ENCODE measurements at places on chromosomes 16 and 17.
A peak's percentile ranks its signal among the peaks of the same experiment; 100 is the strongest.

DNA sequence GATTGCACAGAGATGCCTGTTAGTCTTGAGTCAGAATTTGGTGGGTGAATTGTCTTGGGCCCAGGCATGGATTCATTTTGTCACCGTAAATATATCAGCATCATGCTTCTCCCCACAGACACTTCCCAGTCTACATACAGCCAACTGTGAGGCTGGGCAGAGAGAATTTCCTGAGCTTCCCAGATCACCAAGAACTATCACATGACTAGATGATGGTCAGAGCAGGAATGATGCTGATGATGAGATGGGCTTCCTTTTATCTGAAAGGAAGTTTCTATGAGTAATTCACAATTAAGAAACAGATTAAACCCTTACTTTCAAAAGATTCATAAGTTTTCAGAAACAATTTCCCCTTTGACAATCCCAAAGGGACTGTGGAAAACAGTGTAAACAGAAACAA, 323 bp upstream of the KRTAP9-9 start:
- no peak for DNase-seq

DNA sequence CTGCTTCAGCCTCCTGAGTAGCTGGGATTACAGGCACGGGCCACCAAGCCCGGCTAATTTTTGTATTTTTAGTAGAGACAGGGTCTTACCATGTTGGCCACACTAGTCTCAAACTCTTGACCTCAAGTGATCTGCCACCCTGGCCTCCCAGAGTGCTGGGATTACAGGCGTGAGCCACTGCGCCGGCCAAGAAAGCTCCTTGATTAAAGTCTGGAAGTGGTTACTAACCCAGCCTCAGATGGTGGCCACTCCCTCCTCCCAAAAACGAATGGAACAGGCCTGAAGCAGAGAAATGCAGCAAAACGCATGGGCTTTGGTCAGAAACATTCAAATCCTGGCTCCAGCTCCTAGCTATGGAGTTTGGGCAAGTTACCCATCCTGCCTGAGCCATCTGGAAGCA, 11.3 kb downstream of the FKBP10 start:
- no peak for DNase-seq

GRCh38 chr17:34709158-34709754, 129.9 kb downstream of the TMEM132E start:
- no peak for DNase-seq

GRCh38 chr16:47568351-47568750, 107.2 kb downstream of the PHKB start:
- DNase-seq: no peak

DNA sequence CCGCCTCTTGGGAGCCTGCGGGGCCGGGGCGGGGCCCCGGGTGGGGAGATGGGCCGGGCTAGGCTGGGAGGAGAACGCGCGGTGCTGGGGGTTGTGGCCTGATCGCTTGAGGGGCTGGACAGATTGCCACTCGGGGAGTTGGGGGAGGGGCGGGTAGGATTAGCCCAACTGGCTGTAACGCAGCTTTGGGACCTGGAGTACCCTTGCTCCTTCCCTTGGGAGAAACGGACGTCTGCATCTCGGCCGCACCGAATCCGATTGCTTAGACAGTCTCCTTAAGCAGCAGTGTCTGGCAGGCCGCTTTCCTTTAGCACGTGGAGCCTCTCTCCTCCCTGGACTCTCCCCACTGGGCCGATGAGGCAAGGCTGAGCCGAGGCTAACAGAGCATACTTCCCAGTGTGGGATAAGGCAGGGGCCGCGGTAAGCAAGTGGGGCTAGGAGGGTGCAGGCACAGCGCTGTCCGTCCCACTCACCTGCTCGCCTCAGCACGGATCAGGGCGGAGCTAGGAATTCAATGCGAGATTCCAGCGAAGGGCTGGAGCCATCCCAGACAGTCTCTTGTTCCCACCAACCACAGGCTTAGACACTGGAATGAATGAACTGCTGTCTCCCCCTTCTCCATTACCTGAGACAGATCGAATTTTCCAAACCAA, 540 bp upstream of the ACLY start:
- peak; percentile 58 for DNase-seq

DNA sequence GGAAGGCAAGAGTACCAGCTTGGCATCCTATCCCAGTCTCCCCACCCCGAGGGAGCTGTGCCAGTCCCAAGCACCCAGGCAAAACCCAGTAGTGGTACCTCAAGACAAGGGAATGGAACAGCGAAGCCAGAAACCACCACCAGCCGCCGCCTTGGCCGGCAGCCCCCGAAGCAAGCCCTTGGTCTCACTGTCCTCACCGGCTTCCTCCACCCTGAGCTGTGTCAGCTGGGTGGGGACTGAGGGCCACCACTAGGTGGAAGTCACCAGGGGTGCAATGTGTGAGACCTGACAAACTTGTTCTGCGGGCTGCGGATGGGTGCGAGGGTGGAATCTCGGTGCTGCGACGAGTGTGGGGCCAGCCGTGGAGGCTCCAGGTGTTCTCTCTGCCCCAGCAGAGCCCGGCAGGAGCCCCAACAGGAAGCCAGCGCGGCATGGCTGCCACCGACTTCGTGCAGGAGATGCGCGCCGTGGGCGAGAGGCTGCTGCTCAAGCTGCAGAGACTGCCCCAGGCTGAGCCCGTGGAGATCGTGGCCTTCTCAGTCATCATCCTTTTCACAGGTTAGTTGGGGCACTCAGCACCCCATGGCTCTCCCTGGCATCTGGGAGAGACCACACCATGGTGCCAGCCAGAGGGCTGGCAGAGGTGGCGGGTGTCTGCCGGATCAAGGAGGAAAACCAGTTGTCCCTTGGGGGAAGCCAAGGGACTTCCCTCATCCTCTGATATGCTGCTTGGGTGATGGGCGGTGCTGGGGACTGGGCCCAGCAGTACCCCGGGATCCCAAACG, 6.7 kb downstream of the SMIM5 start:
- peak; percentile 67 for DNase-seq

DNA sequence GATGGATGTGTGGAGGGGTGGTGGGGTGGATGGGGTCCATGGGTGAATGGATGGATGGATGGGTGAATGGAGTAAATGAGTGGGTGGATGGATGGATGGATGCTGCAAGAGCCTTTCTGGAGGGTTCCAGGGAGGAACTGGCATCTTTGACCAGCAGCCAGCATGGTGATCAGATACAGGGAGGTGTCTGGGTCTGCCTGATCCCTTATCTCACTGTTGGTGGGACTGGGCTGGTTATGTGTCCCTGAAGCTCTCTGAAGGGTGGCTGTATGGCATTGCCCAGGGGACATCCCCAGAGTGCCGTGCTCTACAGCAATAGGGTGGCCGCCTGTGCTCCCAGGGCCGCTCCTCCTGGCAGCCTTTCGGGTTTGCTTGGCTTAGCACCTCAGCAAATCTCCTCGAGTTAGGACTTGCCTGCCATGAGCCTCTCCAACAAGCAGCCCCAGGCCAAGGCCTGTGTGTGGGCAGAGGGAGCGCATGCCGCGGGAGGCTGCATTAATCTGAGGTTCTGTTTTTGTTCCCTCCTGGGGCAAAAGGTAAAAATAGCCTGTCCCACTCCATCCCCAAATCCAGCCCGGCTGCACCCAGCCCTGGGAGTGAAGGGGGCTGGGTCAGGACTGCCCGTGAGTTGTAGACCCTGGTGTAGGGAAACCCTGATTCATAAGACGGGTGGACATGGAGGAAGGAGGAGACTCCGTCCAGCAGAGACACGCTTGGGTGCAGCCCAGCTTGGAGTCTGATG, 165.4 kb downstream of the SEC14L1 start:
- no peak for DNase-seq

- DNase-seq: no peak
These were observed 40.3 kb upstream of the MED13 start for GRCh38 chr17:62105357-62105756.
